ENCODE measurements at places on chromosomes 5 and 9.
A peak's percentile ranks its signal among the peaks of the same experiment; 100 is the strongest.

- DNase-seq: peak; percentile 65
Observed at GRCh38 chr9:136059851-136060670, 35.0 kb downstream of the NACC2 start.

DNA sequence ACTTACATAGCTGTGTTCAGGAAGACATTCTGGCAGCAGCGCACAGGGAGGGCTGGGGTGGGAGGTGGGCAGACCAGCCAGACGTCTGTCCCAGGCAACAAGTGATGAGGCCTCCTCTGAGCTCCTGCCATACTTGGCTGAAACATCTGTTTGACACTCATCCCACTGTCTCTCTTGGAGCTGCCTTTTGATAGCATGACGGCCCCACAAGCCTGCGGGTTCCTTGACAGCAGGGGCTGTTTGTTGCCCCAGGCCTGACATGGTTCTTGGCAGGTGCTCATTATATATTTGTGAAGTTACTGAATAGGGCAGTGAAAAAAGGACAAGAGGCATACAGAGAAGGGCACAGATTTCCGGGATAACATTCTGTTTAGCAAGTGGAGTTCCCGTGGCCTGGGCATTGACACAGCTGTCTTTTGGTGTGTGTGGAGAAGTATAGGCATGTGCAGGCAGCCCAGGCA lies 22.2 kb upstream of the B4GALT1 start:
- peak; percentile 25 for DNase-seq

DNA sequence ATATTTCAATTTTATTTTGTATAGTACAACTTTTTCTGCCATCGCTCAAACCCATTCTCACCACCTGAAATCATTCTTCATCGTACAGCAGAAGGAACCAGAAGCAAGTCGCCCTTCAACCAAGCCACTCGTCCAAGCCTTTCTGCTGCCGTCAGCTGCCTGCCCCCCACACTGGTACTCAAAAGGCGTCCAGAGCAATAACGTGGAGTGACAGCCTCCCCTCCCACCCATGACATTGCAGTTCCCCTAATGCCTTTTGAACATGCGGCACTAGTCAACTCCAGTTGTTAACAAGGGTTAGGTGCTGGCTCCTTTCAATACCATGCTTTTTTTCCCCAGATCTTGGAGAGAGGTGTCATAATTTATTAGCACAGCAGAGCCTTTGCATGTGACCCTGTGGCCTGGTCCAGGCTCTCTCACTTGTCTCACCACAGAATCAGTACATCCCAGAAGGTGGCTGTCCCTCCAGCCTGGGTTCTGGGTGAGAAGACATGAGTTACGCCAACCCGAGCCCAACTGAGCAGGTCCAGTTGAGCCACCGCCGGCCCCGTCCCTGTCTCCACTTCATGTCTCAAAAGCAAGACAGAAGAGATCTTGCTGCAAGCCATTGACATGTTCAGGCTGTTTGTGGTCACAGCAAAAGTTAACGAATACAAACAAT lies 20.4 kb upstream of the MED10 start:
- DNase-seq: no peak

DNA sequence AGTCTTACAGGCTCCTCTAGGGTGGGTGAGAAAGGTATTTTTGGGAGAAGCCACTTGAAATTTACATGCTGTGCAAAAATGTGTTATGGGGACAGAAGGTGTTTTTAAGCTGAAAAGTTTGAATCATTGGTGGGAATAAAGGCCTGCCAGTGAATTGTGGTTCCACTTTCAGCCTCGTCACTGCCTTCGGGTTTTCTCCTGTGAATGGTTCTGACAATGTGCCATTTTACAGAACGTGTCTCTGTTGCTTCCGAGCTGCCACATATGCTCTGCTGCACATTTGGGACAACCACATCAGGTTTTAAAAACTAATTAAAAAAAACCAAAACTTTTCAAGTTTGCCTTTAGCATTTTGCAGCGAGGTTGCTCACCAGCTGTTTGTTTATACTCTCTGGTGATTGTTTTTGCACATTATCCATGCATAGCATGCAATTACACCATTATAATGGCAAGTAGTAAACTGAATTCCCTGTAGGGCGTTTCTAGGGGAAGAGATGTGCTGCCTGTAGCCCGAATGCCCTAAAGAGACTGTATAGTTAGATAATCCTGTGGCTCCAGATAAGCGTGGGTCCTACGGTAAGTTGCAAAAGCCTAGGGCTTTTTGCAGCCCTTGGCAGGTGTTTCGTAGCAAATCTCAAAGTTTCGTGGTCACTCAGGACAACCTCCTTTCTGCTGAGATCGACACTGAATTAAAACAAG lies 40.1 kb upstream of the SUB1 start:
- no peak for DNase-seq

DNA sequence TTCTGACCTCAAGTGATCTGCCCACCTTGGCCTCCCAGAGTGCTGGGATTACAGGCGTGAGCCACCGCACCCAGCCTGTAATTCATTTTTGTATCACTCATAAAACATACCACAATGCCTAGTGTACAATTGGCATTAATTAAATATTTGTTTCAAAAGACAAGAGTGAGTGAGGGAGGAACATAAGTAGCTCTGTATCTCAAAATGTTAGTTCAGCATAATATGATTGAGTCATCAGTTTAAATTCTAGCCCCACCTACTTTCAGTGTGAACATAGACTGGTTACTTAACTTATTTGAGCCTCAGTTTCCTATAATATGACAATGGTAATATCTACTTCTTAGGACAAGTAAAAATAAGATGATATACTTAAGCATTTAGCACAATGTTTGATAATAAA lies 26.9 kb downstream of the INVS start:
- no peak for DNase-seq

DNA sequence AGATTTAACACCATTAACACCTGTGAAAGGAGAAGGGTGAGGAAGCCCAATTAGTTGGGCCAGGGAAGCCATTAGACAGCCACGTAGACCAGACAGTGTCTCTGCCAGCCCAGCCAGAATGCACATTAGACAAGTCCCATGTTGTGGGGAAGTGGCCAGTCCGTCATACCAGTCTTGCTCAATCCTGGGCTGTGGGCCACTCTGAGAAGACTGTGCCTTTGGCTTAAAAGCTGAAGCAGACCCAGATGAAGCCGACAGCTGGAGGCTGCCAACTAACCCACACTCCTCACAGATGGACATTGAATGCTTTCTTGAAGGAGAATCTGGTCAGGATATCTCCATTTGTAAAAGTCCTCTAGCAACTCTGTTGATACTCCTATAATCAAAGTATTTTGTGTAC lies 128.5 kb downstream of the CHSY3 start:
- DNase-seq: peak; percentile 39

GRCh38 chr9:100307080-100307479 lies 45.7 kb downstream of the TEX10 start:
- DNase-seq: no peak

DNA sequence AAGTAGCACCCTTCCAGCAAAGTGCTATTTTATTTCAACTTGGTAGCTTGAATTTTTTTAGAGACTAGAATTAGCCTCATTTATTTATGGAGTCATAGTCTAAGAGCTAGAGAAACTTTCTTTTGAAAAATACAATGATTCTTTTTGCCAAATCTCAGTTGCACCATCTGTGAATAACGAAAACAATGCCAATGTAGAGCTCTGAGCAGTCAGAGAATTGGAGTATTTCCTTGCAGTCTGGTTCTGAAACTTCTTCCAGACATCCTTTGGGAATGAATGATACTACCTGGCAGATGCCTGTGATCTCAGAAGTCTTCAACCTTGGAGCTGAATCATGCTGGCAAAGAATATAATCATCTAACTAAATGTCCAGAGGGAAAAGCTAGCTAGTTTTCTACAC lies 511.5 kb upstream of the CYLC2 start:
- DNase-seq: no peak

DNA sequence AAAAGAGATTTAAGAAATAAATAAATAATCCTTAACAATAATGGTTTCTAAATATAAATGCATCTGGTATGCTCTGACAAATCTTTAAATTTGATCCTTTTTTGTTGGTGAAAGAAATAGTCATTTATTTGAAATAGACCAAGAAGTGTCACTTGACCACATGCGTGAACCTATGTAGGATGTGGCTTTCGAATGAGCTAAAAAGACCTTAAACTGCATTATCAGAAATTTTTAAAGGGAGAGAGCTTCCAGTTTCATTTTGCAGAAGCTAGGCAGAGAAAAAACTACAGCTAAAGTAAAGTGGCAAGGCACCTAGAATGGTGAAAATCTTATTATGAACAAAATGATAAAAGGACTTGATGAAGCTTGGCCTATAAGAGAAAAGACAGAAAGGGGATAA lies 309.2 kb upstream of the EFNA5 start:
- no peak for DNase-seq

DNA sequence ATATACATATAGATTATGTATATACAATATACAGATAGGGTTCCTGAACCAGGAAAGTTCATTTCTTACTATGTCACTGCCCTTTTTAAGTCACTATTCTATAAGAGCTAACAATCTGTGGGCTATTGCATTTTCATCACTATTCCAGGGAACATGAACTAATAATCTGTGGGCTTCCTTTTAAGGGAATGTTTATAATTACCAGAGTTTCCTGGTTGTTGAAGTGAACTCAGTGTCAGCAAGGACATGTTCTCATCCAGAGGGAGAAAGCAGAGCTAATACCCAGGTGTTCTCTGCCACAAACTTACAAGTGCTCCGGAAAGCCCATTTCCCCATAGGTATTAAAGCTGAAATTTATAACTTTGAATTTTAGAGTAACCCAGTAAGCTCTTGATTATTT lies 69.6 kb downstream of the CWC27 start:
- DNase-seq: no peak

GRCh38 chr5:142171270-142171669 lies 62.7 kb downstream of the NDFIP1 start:
- DNase-seq: no peak

GRCh38 chr5:64587370-64587769 lies 81.6 kb downstream of the RGS7BP start:
- no peak for DNase-seq

GRCh38 chr5:5195128-5195918 lies 55.2 kb downstream of the ADAMTS16 start:
- no peak for DNase-seq

GRCh38 chr9:134010310-134011173 lies 14.7 kb upstream of the BRD3OS start:
- DNase-seq: peak; percentile 48

DNA sequence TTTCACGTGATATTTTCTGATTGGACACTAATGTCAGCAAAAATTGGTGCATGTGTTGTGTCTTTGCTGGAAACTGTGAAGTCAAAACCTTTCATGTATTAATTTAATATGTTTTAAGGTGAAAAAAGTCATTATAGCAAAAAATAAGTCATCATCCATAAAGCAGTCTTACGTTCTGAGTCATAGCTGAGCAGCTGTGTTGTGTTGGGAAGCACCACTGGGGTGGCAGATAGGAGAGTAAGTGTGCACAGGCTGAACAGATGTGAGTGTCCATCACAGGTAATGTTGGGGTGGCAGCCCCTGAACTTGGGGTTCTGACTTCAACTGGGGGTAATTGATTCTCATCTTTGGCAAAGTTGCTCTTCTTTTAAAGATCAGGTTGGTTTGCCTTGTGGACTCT lies 156.8 kb downstream of the NXNL2 start:
- peak; percentile 35 for DNase-seq

GRCh38 chr5:124844371-124844920 lies 98.0 kb upstream of the ZNF608 start:
- peak; percentile 62 for DNase-seq

- DNase-seq: no peak
Observed at GRCh38 chr5:36593867-36594266, 12.5 kb upstream of the SLC1A3 start.

DNA sequence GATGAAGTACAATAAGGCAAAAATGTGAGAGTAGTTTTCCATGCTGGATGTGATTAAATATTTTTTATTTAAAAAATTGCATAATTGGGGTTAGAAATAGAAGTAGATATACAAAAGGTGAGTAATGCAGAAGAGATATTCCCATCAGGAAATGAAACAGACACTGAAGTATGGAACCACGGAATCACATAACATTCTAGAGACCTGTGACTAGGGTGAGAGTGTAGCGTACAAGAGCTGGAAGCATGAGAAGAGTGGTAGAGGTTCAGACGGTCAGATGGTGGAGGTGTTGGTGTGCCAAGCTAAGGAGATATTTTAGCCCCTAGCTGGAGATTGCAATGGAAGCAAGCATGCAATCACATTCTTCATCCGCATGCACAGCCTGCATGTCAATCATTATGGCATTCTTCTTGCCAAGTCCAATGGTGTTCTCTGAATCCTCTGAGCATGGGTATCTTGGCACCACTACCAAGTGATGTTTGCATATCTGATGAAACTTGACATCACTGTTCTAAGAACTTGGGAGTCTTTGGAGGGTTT lies 587.8 kb downstream of the PSAT1 start:
- DNase-seq: no peak

- DNase-seq: no peak
Observed at GRCh38 chr5:37807621-37808301, 32.1 kb downstream of the GDNF start.

DNA sequence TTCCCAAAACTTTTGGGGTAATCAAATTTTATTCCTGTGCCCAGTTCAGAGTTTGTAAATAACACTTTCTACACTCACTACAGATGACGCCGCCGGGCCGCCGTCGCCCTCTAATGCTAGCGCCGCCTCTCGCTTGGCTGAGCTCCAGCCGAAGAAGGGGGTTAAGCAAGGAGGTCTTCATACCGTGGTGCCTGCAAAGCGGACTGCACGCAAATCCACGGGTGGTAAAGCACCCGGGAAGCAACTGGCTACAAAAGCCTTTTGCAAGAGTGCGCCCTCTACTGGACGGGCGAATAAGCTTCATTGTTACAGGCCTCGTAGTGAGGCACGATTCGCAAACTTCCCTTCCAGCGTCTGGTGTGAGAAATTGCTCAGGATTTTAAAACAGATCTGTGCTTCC lies 280.4 kb downstream of the MEF2C start:
- DNase-seq: no peak

- DNase-seq: no peak
Observed at GRCh38 chr9:26437056-26437711, 455.4 kb downstream of the CAAP1 start.

DNA sequence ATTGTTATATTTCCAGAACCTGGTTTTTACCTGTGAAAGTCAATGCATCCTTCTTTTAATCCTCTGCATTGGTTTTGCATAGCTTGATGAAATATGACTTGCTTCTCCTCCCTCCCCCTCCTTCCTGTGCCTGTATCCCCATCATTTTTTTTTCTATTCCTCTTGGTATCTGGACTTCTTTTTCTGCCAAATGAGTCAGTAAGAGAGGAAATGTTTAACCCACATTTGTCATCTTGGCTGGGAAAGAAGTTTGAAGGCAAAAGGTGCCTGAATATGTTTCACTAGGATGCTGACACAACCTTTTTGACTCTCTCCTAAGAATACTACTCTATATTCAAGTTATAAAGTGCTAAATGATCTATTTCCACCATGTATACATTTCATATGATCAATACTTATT lies 35.5 kb upstream of the CDKN2B start:
- peak; percentile 89 for DNase-seq

DNA sequence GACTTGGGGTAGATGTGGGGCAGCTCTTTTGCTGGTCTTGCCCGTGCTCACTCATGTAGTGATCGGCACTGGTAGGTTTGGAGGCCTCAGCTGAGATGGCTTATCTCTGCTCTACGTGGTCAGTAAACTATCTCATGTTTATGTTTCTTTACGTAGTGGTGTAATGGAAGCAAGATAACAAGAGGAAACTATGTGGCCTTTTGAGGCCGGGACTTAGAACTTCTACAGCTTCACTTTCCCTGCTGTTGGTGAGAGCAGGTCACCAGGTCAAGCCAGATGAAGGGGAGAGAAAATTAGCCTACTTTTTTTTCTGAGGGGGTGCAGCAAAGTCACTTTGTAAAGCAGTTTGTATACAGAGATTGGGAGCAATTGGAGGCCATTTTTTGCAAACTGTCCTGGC lies 8.5 kb downstream of the FOCAD start:
- DNase-seq: no peak

- DNase-seq: no peak
Observed at GRCh38 chr9:126672634-126673284, 59.0 kb downstream of the LMX1B start.
